ENCODE measurements at places on chromosomes 2 and 18. TPM values are rescaled to one million over a fixed set of nuclear protein-coding genes. Genes with fewer than 3 reads are reported as not detected.

Gene ATP8B1
- polyA plus RNA-seq = 4.0 TPM

Gene LNPK
- polyA plus RNA-seq = 24.3 TPM

Gene RRM2
- polyA plus RNA-seq = 37.2 TPM

Gene LANCL1
- polyA plus RNA-seq = 57.8 TPM

Gene SCYGR7
- polyA plus RNA-seq = not detected

Gene CXCR1
- polyA plus RNA-seq = not detected

Gene TMEM247
- not detected for polyA plus RNA-seq

Gene EMX1
- polyA plus RNA-seq = not detected

Gene PSD4
- polyA plus RNA-seq = 1.8 TPM

Gene ALPI
- polyA plus RNA-seq = not detected

Gene SOX11
- 24.9 TPM for polyA plus RNA-seq

Gene IL36B
- not detected for polyA plus RNA-seq

Gene ABCA12
- polyA plus RNA-seq = 1.2 TPM

Gene CDH2
- 4.5 TPM for polyA plus RNA-seq

Gene CD28
- 4.6 TPM for polyA plus RNA-seq

Gene SULT1C4
- polyA plus RNA-seq = 25.2 TPM

Gene CKAP2L
- polyA plus RNA-seq = 11.7 TPM

Gene PROM2
- polyA plus RNA-seq = 0.50 TPM

Gene EPB41L5
- 11.5 TPM for polyA plus RNA-seq
